Melanocyte of skin (primary cell): ENCODE measurements at places on chromosomes 11 and 22. TPM values are rescaled to one million over a fixed set of nuclear protein-coding genes. Genes with fewer than 3 reads are reported as not detected.

WT1 gene
- not detected in 2 replicates for total RNA-seq

RBM4 gene
- 111 and 120 TPM in 2 replicates for total RNA-seq

MS4A12 gene
- total RNA-seq: 0.34 TPM in 1 of 2 replicates, not detected in the other

CEP126 gene
- total RNA-seq: 0.62 and 0.67 TPM in 2 replicates

CABP7 gene
- not detected in 2 replicates for total RNA-seq

FXYD2 gene
- total RNA-seq: not detected in 2 replicates

PKNOX2 gene
- 11.1 and 11.3 TPM in 2 replicates for total RNA-seq

DEUP1 gene
- total RNA-seq: not detected in 2 replicates

GGT5 gene
- total RNA-seq: 0.77 and 1.3 TPM in 2 replicates

OR10D3 gene
- not detected in 2 replicates for total RNA-seq

HOATZ gene
- total RNA-seq: not detected in 2 replicates

LAYN gene
- total RNA-seq: 7.2 and 22.9 TPM in 2 replicates

OR8D4 gene
- not detected in 2 replicates for total RNA-seq
